ENCODE measurements at places on chromosomes 2 and 18. TPM values are rescaled to one million over a fixed set of nuclear protein-coding genes. Genes with fewer than 3 reads are reported as not detected.

GRCh38 chr2:233470839-233471238 lies 95.7 kb downstream of the USP40 start:
- H3K27me3 ChIP-seq: no peaks in the 10 kb centered on the region
- no peak overlapping the region for H3K27ac ChIP-seq
- H3K4me1 ChIP-seq: no peaks in the 10 kb centered on the region
- DNase-seq: no peak

- peaks cover 7% of the 10 kb centered on the region for H3K27me3 ChIP-seq
- no peak overlapping the region for H3K4me3 ChIP-seq
- H3K36me3 ChIP-seq: no peaks in the 10 kb centered on the region
- no peak overlapping the region for H3K27ac ChIP-seq
Observed at GRCh38 chr18:12239431-12239830, 14.7 kb upstream of the CIDEA start.

GRCh38 chr2:203815541-203815898 lies 52.1 kb upstream of the CTLA4 start:
- no peak for DNase-seq
- H3K27me3 ChIP-seq: no peaks in the 10 kb centered on the region
- H3K36me3 ChIP-seq: no peaks in the 10 kb centered on the region
- H3K4me3 ChIP-seq: peak overlapping the region; percentile 31
- no peak overlapping the region for H3K27ac ChIP-seq
- H3K4me1 ChIP-seq: peaks cover 30% of the 10 kb centered on the region

DNA sequence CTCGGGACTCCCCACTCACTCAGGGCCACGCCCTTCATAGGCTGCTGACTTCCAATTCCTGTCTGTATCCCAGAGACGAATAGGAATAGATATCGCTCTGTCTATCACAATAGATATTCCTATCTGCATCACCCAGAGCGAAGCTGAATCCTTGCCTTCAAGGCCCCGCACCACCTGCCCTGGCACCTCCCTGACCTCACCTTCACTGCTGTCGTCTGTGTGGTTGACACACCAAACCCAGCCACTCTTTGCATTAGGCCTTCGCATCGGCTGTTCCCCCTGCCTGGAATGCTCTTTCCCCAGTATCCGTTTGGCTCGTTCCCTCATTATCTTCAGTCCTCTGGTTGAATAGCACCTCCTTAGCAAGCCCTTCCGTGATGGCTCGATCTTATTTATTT lies 43.5 kb downstream of the ATOH8 start:
- no peaks in the 10 kb centered on the region for H3K4me1 ChIP-seq
- H3K27ac ChIP-seq: no peak overlapping the region
- H3K27me3 ChIP-seq: peaks cover 11% of the 10 kb centered on the region
- no peak for DNase-seq
- no peaks in the 10 kb centered on the region for H3K36me3 ChIP-seq

DNA sequence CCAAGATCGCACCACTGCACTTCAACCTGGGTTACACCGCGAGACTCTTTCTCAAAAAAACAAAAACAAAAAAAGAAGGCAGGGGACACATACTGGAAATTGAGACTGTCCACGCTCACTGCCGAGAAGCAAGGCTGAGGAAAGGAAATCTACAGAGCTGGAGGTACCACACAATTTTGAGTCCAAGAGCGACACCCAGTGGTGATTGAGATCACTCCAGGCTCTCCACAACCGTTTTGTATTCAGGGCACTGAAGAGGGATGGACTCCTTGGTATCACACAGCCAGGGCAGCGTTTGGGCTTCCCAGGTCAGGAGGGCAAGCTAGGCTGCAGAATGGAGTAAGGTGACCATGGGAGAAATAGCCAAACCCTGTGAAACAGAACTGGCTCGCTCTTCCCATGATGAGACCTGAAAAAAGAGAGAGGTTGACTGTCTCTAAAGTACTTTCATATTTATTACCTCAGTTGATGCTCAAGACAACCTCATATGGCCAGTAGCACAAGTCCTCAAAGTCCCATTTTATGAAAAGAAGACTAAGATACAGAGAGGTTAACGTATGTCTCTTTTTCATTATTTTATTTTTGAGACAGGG lies 74.5 kb upstream of the YPEL5 start:
- H3K27ac ChIP-seq: no peak overlapping the region
- peak; percentile 29 for DNase-seq
- no peaks in the 10 kb centered on the region for H3K27me3 ChIP-seq

- no peak overlapping the region for H3K27ac ChIP-seq
- H3K4me3 ChIP-seq: no peak overlapping the region
- no peak for DNase-seq
- H3K27me3 ChIP-seq: no peaks in the 10 kb centered on the region
Observed at GRCh38 chr2:46327627-46328026, 30.4 kb downstream of the EPAS1 start.

DNA sequence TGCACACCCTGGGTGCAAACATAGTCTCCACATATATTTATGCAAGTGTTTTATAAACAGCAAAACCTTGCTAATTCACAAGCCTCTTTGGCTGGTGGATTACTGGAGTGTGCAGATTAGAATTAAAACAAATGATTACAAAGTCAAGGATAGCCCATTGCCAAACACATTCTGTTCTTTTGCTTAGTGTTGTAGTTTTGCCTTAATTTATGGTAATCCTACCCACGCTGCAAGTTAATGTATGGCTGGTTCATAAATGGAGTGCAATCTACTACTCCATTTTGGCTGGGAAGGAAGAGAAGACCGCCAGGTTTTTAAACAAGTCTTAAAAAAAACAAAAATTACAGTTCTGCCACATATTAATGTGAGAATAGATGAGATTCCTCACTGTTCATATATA lies 883.1 kb upstream of the KLHL29 start:
- H3K4me1 ChIP-seq: no peaks in the 10 kb centered on the region
- H3K27ac ChIP-seq: no peak overlapping the region
- no peaks in the 10 kb centered on the region for H3K27me3 ChIP-seq
- no peaks in the 10 kb centered on the region for H3K36me3 ChIP-seq
- no peak for DNase-seq
- H3K4me3 ChIP-seq: no peak overlapping the region

GRCh38 chr2:167293172-167293781 lies 405.0 kb downstream of the XIRP2 start:
- peaks cover 10% of the 10 kb centered on the region for H3K27me3 ChIP-seq
- H3K36me3 ChIP-seq: no peaks in the 10 kb centered on the region
- no peak for DNase-seq
- H3K27ac ChIP-seq: no peak overlapping the region

DNA sequence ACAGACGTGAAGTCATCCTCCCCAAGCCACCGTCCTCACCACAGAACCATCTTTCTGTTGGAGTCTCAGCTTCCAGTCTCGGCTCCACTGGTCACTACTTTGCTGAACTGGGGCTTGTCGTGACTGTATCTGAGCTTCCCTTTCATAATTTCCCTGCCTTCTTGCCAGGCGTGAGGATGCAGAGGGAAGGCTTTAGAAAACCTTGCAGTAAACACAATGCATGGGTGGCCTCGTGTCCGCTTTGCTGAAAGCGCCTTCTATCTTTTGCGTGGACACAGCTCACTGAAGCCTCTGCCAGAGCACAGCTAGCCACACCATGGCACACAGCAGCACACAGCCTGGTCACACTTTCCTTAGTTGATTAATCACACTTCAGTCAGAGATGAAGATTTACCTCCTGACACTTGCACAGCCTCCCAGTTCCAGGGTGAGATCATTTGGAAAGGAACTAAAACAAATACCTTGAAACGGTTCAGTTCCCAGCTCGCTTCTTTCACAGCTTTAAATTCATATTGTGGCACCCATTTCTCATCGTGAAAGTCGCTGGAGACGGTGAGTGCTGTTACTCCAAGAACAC lies 2.8 kb upstream of the GPR45 start:
- no peak for DNase-seq
- no peaks in the 10 kb centered on the region for H3K27me3 ChIP-seq
- H3K4me3 ChIP-seq: no peak overlapping the region
- H3K36me3 ChIP-seq: no peaks in the 10 kb centered on the region

DNA sequence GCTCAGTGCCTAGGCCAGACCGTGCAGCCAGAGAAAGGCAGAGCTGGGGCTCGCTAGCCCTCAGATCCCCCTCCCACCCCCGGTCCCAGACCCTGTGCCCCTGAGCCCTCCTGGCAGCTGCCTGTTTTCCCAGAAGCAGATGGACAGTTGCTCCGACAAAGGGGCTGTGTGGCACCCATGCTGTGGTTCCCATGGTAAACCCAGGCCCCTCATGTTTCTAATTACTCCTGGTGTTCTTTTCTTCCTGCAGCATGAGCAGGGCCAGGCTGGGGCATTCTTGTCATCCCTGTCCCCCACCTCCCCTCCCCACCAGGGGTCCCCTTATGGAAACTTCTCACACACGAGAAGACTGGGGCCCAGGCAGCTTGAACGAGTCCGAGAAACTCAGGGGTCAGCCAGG lies 269.6 kb downstream of the HAUS1 start:
- no peaks in the 10 kb centered on the region for H3K4me1 ChIP-seq
- H3K4me3 ChIP-seq: no peak overlapping the region
- H3K27me3 ChIP-seq: no peaks in the 10 kb centered on the region
- no peak overlapping the region for H3K27ac ChIP-seq

DNA sequence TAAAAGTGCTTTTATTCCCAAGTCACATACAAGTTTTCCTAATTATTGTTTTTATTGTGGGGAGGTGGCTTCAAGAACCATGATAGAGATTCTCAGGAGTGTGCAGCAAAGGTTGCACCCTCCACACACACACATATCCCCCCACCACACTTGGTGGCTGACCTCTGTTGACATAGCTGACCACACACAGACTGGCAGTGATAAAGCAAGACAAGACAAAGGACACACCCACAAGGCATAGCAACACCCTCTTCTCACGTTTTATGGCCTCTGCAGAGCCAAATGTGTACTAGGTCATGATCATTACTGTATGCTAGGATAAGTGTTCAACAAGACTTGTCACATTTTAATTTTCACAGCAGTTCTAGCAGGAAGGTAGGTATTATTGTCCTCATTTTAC lies 143.0 kb upstream of the EPC2 start:
- no peaks in the 10 kb centered on the region for H3K4me1 ChIP-seq
- no peak for DNase-seq
- no peak overlapping the region for H3K27ac ChIP-seq
- H3K36me3 ChIP-seq: no peaks in the 10 kb centered on the region
- H3K4me3 ChIP-seq: no peak overlapping the region

DNA sequence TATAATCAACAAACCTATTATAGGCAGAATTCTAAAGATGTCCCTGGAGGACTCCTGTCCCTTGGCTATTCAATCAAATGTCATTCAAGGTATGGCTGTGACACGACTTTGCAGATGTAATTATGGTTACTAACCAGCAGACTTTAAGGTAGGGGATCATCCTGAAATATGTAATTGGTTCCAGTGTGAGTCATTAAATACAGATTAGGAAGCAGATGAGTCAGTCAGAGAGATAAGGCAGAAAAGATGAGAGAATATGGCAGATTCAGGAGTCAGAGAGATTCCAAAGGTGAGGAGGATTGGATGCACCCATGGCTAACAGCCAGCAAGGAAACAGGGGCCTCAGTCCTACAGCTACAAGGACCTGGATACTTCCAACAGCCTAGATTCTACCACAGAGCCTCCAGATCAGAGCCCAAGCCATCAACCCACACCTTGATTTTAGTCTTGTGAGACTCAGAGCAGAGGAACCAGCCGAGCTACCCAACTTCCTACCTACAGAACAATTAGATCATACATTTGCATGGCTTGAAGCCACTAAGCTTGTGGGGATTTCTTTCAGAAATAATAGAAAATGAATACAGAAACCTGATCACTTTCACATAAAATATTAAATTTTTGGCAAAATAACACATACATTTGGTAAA lies 11.2 kb upstream of the PROM2 start:
- H3K4me3 ChIP-seq: no peak overlapping the region
- DNase-seq: no peak
- no peaks in the 10 kb centered on the region for H3K4me1 ChIP-seq
- no peaks in the 10 kb centered on the region for H3K36me3 ChIP-seq

DNA sequence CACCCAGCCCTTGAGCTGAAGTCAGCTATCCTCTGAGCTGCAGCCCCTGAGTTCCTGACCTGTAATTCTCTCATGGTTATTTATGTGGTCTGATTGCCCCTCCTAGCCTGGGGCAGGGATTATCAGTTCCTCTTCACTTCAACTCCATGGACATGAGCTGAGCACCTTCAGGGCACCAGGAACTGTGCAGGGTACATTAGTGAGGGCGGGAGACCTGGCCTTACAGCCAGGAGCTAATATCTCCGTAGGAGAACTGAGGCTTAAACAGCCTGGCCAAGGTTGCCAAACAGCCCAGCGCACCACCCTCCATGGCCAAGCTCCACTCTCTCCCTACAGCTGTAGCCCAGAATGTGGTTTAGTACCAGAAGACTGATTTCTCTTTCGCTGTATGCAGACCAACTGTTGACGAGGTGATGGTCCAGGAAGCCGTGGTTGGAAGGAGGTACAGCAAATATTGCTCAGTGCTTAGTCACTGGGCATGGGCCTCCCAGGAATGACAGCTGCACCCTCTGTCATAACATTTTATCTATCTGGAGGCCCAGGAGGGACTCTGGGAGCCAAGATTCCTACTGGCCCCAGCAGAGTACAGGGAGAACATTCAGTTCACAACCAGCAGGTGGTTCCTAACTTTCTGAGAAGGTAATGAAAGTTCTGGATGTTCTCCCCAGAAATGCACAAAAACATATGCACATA lies 228.7 kb upstream of the SIX2 start:
- H3K4me1 ChIP-seq: no peaks in the 10 kb centered on the region
- no peak overlapping the region for H3K27ac ChIP-seq
- no peak overlapping the region for H3K4me3 ChIP-seq
- no peaks in the 10 kb centered on the region for H3K36me3 ChIP-seq

DNA sequence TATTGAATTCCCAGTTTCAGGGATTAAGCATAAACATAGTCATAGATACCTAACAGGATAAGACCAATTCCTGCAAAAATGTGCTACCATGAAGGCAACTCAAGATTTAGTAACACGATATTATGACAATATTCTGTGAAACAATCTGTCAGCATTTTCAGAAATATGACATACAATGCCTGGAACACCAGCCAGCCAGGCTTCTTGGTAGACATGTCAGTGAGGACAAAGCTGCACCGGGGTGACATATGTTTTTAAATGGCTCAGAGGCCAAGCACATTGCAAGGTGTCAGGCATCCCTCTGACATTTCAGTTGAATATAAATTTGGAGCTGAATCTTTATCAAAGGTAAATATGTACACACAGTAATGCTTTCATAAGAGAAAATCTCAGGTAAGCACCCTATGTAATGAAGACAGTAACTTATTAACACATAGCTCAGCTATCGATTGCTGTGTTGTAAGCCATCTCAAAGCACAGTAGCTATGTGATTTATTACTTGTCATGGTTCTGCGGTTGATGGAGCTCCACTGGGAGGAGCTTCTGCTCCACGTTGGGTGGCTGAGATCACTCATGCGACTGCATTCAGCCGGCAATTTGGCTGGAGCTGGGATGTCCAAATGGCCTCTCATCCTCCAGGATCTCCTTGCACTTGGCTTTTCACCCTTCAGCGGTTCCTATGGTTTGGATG lies 31.9 kb upstream of the EML6 start:
- no peak overlapping the region for H3K4me3 ChIP-seq
- no peaks in the 10 kb centered on the region for H3K36me3 ChIP-seq
- DNase-seq: no peak
- H3K27me3 ChIP-seq: no peaks in the 10 kb centered on the region
- H3K4me1 ChIP-seq: no peaks in the 10 kb centered on the region
- no peak overlapping the region for H3K27ac ChIP-seq

Gene PROKR1
- total RNA-seq: 0.09 TPM

Gene MOCOS
- total RNA-seq: 0.13 TPM

Gene DLX2
- total RNA-seq: 0.16 TPM

Gene TYW5
- 10.6 TPM for total RNA-seq

Gene OBSL1
- 0.48 TPM for total RNA-seq
